A549 treated with Mapracorat at 1 μM for 4 hours (cell line): ENCODE measurements at places on chromosomes 11 and 22. TPM values are rescaled to one million over a fixed set of nuclear protein-coding genes. Genes with fewer than 3 reads are reported as not detected.

LGALS1 gene
- total RNA-seq = 1,243 to 1,361 TPM (median 1,330 TPM) in 5 replicates

LMO1 gene
- 2.6 to 3.3 TPM (median 2.8 TPM) in 5 replicates for total RNA-seq

SCGB1A1 gene
- total RNA-seq = not detected in 5 replicates

PATE4 gene
- total RNA-seq = not detected in 5 replicates

SVIP gene
- total RNA-seq = 6.3 to 15.4 TPM (median 14.2 TPM) in 5 replicates

CHRM1 gene
- 0.06 to 0.21 TPM (median 0.10 TPM) in 5 replicates for total RNA-seq

KRTAP5-2 gene
- total RNA-seq = not detected in 5 replicates

CRYBB3 gene
- not detected in 5 replicates for total RNA-seq

PANX2 gene
- total RNA-seq = 5.1 to 7.0 TPM (median 6.5 TPM) in 5 replicates

B3GAT1 gene
- not detected in 5 replicates for total RNA-seq

FERMT3 gene
- total RNA-seq = 0.52 to 2.3 TPM (median 1.5 TPM) in 5 replicates

KCTD14 gene
- 1.4 to 2.1 TPM (median 1.6 TPM) in 5 replicates for total RNA-seq

KLHL35 gene
- 0.63 to 1.5 TPM (median 1.3 TPM) in 5 replicates for total RNA-seq

CRYBA4 gene
- total RNA-seq = not detected in 5 replicates

CELSR1 gene
- 22.5 to 30.8 TPM (median 28.0 TPM) in 5 replicates for total RNA-seq

NEAT1 gene
- total RNA-seq = 138 to 274 TPM (median 186 TPM) in 5 replicates

SEC14L6 gene
- not detected in 5 replicates for total RNA-seq

SPECC1L gene
- total RNA-seq = 13.6 to 17.5 TPM (median 16.3 TPM) in 5 replicates

LDHAL6A gene
- total RNA-seq = not detected in 5 replicates

GSTT2 gene
- 0.27 TPM in 1 of 5 replicates, not detected in the others for total RNA-seq

UPK3A gene
- total RNA-seq = not detected in 5 replicates

HEPHL1 gene
- not detected in 5 replicates for total RNA-seq
